M059J (cell line): ENCODE measurements at places on chromosomes 12 and 14.

DNA sequence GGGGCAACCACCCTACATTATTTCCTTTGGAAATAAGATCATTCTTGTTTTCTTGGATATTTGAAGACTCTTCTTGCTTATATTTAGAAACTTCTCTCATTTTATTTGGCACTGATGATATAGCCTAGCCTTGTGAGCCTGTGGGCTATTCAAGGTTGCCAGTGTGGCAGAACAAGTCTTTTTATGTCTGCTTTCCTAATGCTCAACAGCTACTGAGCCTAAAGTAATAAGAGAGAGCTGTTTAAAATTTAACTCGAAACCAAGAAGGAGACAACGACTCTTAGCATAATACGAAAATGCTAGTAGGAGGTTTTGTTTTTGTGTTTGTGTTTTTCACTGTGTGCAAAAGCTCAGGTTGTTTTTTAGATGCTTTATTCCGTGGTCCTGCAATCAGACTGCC is 104.0 kb upstream of the CPM start:
- DNase-seq = no peak

GRCh38 chr14:87153901-87154300 is 839.1 kb downstream of the GALC start:
- no peak for DNase-seq

DNA sequence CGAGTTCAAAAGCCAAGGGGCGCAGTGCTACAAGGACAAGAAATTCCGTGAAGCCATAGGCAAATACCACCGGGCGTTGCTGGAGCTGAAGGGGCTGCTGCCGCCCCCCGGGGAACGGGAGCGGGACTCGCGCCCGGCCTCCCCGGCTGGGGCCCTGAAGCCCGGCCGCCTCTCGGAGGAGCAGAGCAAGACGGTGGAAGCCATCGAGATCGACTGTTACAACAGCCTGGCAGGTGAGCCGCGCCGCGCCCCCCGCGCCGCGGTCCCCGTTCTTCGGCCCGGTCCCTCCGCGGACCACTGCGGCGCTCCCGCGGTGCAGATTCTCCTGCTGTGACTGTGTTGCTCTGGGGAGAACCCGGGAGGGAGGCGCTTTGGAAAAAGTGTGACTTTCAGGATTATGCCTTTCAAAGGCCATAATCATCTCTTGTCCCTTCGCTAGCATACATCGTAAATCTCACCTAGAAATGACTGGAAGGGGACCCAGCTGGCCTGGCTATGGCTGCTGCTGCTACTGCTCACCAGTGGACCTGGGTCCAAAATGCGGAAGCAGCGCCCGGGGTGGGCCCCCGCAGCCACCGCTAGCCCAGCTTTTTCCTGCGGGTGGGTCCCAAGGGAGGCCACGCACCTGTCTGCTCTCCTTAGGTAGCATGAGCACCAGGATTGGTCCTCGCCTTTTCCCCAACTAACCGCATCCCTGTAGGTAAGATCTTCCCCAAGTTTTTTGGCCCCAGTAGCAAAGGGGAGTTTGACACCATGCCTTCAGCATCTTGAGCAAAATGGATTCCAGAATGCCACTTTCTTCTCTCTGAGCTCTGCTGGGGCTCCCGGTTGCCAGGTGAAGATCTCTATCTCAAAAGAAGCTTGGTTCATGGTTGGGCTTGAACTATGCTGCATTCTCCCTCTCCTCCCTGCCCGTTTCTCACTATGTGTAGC is 853 bp downstream of the TTC9 start:
- DNase-seq = no peak

- DNase-seq = no peak
These were observed 96.5 kb downstream of the DUSP16 start for GRCh38 chr12:12466157-12466556.

- peak; percentile 78 for DNase-seq
These were observed 10.9 kb downstream of the BTG1 start for GRCh38 chr12:92134638-92135274.

- DNase-seq = no peak
These were observed 16.7 kb downstream of the CHST11 start for GRCh38 chr12:104473374-104473983.

DNA sequence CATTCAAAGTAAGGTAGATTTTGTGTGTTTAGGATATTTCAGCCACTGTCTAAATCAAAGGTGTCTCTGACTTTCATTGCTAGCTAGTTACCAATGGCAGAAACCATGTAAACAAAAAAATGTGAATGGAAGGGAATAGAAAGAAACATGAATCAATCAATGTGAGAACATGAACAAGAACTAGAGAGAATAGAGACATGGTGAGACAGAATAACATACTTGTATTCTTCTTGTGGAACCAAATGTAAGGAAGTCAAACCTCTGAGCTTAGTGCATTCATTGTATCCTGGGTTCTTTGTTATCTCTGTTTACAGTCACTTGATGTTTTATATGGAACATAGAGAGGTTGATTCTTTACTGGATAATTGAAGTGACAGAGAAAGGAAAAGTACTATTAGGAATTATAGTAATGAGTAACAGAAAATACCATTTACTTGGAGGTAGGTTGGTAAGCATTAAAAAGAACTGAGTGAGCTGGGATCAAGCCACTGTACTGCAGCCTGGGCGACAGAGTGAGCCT is 2.6 kb upstream of the WNK1 start:
- no peak for DNase-seq

GRCh38 chr12:30806989-30807694 is 52.4 kb upstream of the CAPRIN2 start:
- peak; percentile 76 for DNase-seq

GRCh38 chr14:100504372-100505078 is 82.7 kb downstream of the BEGAIN start:
- DNase-seq = peak; percentile 15

DNA sequence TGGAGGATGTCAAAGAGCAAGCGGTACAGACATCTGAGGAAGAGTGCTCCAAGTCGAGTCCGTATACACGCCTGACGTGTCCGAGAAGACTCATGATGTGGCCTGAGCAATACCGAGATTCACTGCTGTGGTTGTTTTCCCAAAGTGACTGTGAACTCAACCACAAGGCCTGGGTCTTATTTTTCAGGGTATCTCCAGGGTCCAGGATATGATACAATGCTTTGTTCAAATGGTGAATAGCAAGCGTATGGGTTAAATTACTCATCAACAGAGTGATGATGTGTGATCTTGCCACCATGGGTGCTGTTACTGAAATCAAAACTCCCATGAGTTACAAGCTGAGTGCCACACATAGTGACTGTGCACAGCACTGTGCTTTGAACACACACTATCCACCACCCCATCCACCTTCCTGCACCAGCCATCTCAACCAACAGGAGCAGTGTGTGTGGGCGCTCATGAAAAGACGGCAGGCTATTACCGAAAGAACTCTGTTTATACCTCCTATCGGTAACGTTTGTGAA is 109.6 kb downstream of the BCAT1 start:
- no peak for DNase-seq

DNA sequence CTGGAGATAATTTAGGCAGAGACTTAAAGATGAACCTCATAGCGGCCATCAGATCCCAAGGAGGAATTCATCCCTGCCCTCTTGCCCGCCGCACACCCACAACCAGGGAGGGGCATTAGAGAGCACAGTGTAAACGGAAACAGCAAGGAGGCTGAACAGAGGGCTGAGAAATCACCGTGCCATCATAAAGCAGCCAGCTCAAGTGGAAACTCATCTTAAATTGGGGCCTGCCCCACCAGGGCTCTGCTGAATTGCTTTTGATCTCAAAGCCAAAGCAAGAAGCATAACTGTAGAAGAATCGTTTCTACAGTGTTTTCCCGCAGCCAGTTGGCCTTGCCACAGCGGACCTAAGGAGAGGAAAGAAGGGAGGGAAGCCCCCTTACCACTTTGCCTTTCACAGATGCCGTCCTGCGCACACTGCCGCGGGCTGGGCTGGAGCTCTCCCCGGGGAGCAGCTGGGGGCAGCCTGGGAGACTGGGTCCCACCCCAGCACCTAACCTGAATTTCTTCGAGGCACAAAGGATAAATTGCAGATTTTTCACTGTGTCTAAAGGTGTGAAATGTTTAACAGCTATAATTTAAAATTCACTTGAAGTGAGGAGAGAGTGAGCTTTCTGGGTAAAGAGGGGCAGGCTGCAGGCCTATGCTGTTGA is 51.8 kb upstream of the MMP17 start:
- DNase-seq = no peak

GRCh38 chr12:71688961-71689570 is 3.2 kb downstream of the TMEM19 start:
- no peak for DNase-seq

GRCh38 chr12:46547421-46548354 is 175.1 kb upstream of the SLC38A2 start:
- peak; percentile 95 for DNase-seq

GRCh38 chr12:3951380-3952135 is 78.4 kb upstream of the PARP11 start:
- DNase-seq = no peak

DNA sequence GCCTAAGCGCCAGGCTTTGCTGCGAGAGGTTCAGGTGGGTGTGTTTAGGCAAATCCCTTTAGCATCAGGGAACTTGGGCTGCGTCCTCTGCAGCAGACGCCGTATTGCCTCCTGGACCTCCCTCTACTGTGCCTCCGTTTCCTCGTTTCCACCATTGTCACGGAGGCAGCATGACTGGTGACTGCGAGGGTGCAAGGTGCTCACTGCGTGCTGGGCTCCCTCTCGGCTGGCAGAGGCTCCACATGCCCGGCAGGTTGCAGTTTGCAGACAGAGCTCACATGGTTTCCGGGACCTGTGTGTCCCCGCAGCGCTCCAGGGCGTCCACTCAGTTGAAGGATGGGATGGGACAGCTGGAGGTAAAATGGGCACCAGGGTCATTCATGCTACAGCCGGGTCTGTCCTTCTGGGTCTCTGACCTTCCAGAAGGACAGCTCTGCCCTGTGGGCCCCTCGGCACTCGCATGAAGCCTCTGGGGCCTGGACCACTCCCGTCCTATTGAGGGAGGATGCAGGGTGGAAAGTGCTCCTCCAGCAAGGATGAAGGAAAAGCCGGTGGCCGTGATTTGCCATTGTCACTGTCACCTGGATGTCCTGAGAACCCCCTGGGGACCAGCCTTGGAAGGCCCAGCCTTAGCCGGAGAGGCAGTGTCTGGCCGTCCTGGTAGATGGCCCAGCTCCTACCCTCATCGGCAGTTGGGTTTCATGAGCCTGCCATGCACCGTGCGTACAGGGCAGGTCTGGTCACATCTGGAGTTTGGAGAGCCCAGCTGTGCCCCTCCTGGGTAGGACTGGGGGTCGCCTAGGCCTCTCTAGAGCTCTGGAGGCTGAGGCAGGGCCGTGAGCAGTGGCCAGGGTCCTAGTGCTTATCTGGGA is 146.5 kb downstream of the KIF26A start:
- no peak for DNase-seq

DNA sequence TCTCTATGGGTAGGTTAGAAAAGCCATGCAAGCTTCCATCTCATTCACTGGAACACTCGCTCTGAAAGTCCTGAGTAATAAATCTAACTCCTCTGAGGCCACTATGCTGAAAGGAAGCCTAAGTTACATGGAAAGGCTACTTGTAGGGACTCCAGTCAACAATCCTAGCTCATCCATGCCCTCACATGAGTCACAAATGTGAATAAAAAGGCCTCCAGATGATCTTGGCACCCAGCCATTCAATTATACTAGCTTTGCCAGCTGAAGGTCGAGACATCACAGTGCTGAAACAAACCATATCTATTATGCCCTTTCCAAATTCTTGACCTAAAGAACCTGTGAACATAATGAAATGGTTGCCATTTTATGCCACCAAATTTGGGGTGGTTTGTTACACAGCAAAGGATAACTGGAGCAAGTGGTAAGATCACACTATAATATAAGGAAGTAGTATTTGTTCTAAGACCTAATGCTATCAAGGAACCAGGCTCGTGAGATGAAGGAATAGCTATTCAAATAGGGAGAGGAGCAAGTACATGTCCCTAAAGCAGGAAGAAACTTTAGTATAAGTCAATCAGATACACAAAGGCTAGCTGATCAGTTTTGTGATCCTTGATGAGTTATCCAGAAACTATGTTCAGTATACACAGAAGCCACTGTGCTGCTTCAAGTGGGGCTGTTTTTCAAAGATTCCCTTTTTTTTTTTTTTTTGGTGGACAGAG is 142.1 kb downstream of the MED13L start:
- peak; percentile 92 for DNase-seq

DNA sequence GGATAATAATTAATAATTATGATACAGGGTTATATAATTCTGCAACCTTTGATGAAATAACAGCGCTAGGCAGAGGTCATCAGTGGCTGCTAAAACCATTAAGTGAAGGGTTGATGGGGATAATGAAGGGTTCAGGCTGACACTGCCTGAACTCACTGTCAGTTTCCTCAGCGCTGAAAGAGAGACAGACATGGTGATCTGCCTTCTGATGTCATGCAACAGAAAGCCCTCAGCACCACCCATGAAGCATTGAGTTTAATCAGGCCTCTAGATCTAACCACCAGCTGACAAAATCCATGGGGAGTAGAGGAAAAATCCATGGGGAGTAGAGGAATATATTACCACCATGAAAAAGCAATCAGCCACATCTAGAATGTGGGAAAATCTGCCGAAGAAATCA is 107.6 kb downstream of the PTPRB start:
- DNase-seq = no peak

DNA sequence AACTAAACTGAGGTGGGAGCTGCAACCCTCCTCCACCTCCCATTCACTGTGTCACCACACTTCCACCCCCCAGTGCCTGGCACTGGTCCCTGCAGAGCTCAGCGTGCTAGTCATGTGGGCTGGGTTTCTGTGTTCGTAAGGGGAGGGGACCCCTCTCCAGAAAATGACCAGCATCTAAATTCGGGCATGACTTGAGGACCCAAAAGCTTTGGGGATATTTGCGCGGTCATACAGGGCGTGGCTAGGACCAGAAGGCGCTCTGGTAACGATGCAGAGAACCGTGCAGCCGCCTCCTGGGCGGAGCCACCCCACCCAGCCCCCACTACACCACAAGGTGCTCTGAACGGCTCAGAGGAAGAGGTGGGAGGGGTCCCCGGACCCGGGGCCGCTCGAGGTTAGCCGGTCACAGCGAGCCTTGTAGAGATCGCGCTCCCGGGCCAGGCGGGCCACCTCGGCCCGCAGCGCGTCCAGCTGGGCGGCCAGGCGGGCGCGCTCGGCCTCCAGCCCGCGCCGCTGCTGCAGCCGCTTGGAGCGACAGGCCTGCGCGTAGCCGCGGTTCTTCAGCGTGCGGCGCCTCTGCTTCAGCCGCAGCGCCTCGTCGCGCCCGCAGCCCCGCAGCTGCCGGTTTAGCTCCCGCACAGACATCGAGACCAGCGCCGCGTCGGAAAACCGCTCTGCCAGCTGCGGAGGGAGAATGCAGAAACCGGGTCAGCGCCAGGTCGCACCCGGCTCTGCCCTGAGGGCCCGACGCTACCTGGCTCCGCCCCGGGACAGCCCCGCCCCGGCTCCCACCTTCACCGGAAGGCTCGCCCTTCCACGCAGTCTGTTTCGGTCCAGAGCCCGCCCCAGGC is 9.8 kb downstream of the CPNE6 start:
- peak; percentile 33 for DNase-seq

- peak; percentile 15 for DNase-seq
These were observed 17.4 kb downstream of the CEP170B start for GRCh38 chr14:104882325-104882973.
